ENCODE measurements at places on chromosomes 3 and 15.

- peak; percentile 58 for DNase-seq
Observed at GRCh38 chr15:67050062-67050461, 15.3 kb upstream of the SMAD3 start.

DNA sequence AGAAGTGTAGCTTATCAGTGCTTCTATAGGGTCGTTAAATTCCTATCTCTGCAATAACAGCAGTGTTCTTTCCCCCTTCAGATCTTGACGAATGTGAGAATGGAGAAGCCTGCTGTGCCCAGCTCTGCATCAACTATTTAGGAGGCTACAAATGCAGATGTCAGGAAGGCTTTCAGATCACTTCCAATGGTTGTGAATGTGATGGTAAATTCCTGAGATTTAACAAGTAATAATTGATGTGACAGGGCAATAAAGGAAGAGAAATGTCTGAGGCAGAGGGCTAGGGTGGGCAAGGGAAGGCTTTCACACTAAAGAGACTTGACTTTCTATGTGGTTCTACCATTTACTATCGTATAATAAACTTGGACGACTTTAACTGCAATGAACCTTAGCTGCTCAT is 711.7 kb upstream of the GOLIM4 start:
- no peak for DNase-seq

DNA sequence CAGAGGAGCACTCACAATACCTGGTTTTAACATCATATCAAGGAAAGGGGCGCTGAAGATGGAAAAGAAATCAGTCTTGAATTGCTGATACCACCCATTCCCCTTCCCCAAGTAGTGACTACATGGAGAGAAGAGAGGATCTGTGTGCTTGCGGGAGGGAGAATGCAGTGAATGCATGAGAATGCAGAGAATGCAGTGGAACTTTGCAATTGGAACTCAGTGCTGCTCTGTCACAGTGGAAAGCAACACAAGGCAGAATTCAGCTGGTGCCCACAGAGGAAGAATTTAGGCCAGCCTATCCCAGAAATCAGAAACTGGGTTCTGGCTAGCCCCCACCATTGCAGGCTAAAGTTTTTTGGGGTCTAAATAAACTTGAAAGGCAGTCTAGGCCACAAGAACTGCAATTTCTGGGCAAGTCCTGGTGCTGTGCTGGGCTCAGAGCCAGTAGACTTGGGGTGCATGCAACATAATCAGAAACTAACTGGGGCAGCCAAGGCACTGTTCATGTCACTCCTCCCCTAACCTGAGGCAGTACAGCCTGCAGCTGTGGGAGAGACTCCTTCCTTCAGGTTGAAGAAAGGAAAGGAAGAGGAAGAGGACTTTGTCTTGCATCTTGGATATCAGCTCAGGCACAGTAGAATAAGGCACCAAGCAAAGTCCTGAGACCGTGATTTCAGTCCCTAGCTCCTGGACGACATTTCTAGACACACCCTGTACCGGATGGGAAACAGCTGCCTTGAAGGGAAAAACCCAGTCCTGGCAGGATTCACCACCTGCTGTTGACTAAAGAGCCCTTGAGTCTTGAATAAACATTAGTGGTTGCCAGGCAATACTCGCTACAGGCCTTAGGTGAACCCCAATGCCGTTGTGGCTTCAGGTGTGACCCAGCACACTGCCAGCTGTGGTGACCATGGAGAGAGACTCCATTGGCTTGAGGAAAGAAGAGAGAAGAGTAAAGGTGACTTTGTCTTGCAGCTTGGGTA is 329.3 kb downstream of the TBL1XR1 start:
- no peak for DNase-seq

- no peak for DNase-seq
Observed at GRCh38 chr15:58386081-58386480, 45.7 kb upstream of the LIPC start.

DNA sequence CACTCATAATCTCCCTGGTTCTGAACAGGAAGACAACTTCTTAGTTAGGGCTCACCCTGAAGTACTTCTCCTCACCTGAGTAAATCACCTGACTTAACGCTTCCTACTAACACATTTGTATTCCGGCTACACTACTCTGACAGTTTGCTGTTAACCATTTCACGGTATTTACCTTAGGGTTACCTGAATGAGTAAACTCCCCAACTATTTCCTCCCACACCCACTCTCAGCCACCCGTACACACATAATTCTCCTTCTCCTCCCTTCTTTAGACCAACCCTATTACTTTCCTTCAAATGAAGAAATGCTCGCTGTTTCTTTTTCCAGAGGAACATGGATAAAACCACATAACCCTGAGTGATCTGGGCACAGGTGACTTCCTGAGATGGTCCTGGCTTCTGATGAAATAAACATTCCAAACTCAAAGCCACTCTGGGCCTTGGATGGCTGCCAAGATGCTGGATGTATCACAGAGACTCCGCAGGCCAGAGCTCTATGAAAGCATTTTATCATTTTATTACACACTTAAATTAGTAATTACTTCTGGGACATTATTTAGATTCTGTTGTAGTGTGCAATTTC is 183.6 kb upstream of the ATP11B start:
- no peak for DNase-seq

DNA sequence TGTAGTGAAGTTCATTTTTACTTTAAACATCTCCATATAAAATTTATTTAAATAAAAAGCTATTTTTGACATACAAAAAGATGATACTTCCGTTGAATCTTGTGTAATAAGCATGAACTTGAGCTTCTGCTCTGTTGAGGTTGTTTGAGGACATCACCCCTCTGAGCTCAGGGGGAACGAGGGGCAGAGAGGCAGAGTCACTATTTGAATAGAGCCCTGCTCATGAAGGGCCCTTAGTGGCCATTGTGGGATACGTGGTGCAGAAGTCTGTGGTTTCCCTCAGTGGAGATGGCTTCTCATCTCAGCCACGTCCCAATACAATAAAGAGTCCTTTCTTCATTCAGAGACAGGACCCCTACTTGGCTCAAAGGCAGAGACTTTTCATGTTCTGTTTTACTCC is 10.6 kb downstream of the CEMIP start:
- no peak for DNase-seq

DNA sequence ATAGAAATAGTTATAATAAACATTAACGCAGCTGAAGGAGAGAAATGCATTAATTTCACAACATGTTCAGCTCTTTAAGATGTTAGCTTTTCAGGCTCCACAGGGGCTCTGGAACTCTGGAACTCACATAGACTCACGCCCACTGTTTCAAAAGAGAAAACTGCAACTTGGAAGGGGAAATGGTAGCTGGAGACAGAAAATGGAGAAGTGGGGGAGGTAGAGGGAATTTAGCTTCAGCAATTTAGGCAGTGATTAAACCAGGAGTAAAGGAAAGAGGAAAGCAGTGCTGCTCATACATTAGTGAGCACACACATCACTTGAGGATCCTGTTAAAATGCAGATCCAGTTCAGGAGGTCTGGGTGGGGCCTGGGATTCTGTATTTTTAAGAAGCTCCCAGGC is 274.8 kb upstream of the TRIM42 start:
- no peak for DNase-seq

DNA sequence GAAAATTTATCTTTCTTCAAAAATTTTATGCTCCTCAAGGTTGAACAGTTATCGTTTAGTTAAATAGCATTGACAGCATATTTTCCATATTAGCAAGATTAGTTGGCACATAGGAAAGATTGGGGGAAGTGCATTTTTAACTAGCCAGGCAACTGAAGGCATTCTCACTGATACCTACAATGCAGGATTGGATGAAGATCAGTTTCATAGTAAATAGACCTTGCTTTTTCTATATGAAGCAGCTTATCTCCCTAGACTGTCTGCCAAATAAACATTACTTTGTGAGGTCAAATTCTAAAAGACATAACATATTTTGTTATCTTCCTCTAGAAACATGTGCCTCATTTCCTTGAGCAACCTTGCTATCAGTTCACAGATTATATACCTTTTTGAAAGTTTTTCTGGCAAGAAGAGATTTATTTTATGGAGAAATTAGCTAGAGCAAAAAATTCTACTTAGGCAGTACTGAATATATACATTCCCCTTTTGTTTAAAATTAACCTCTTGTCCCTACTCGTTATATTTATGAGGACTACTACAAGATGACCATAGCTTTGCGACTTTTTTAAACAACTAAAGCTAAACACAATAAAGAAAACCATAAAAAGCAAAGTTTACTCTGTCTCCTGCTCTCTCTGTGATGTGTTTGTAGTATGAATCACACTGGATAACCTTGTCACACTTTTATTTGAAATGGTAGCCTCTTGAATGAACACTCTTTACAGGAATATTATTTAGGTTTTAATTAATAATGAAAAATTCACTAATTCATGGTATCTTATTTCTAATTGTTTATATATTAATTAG is 654.9 kb upstream of the TBL1XR1 start:
- no peak for DNase-seq

DNA sequence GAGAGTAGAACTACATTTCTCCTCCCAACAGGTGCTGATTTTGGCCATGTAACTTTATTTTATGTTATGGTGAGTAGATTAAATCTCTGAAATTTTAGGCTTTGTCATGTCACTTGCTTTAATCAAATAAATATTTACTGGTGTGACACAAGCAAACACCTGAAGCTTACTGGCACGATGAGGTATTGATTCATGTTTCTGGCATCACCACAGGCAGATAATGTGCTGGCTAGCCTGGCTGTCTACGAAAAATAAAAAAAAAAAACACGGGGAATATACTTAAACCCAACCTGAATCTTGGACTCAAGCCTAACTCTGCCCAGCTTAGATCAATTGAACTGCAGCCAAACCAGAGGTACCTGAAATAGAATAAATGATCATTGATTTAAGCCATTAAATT is 65.6 kb upstream of the CADM2 start:
- no peak for DNase-seq

DNA sequence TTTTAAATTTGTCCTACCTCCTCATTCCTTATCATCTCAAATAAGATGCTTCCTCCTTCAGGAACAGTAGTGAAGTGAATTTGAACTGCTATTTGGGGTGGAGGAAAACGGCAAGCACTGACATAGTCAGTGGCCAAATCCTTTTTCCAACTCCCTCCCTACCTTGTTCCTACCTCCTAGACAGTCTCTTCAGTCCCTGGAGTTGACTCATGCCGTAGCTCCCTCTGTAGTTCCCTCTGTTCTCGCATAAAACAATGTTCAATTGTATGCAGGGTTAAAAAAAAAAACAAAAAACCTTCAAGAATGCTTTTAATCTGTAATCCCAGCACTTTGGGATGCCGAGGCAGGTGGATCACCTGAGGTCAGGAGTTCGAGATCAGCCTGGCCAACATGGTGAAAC is 1.4 kb downstream of the UBR1 start:
- no peak for DNase-seq

DNA sequence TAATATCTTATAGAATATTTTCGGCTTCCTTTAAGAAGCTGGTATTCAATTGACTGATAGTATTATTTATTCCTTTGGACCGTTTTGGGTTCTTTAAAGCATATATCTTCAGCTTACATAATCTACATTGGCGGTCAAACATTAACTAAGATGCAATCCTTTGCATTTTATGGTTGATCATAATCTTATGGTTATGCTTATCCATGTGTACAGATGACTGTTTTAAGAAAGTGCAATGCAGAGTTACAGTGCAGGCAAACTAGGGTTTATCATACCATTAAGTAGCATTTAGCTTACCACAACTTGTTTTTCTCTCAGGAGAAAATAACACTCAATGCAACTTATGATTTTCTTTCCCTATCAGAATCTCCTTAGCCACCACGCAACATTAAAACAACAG is 41.4 kb upstream of the POU1F1 start:
- DNase-seq, result no peak

DNA sequence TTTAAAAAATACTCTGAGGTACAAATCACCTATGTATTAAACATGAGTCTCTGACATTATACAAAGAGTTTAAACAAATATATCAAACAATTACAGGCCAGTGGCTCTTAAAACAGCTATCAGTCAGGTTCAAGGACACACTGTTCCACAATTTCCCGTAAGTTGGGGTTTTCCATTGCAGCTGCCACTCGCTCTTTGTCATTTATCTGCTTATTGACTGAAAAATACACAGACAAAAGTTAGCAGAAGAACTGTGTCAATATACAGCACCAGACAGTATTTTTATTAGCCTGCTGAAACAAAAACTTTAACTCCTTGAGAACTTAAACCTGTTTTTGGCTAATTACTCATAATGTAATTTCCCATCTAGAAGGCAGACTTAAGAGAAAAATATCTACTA is 20.8 kb downstream of the CIAO2A start:
- no peak for DNase-seq

DNA sequence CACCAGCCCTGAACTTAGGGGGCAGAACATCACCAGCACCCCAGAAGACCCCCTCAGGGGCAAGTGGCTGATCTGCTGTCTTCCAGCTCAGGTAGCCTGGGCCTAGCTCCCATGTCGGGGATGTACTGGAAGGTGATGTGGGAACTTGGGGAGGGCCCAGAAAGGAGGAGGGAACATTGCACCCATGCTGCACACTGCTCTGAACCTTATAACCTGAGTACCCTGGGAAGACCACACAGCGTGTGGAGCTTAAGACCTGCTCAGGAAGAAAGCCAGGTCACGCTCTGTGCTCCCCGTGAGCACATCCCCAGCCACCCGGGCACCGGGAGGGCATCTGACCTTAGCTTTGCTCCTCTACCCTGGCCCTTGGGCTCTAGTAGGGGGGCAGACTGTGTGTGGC is 159.4 kb downstream of the ATP10A start:
- DNase-seq, result no peak

DNA sequence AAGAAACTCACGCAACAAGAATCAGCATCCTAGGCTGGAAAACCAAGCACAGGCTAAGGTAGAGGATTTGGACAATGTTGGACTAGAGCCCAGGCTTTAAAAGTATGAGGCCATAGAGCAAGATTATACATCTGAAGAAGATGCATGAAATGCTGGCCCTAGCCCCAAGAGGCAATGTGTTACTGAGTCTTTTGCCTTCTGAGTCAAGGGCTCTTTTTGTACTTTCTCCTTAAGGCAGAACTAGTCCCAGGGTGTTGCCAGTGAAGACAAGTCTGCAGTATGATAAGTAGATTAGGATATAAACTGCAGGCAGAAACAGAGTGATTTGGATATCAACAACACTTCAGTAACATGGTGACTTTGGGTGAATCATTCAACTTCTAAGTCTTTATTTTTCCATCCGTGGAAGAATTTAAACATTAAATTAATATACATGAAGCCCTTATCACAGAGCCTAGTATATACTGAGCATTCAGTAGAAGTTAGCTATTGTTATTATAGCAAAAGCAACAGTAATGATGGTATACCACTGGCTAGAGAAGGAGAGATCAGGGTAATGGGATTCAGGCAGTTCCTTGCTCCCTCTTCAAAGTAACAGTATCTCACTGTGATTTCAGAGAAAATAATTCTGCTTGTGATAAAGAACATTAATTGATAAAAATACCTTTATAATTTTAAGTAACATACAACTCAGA is 99.9 kb upstream of the MLF1 start:
- DNase-seq, result peak; percentile 33

DNA sequence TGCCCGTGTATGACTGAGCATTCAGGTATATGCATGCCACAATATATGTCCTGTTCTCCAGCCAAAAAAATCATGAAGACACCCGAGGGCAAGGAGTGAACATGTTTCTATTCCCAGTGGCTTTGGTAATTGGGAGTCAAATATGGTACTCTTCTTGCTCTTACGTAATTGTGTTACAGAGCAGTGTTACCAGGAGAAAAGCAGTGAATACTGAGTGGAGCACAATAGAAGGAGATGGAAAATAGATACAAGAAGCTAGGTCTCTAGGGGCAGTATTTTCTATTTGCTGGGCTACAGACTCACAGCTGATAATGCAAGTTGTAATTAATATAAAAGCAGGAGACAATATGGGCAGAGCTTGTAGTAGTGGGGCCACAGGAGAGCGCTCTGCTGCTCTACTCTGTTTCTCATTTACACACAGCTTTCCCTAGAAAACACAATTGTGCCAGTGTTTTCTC is 13.2 kb downstream of the MEIS2 start:
- no peak for DNase-seq
